Head of caudate nucleus (tissue), 42 donors: ENCODE measurements at places on chromosomes 11 and 22.

DNA sequence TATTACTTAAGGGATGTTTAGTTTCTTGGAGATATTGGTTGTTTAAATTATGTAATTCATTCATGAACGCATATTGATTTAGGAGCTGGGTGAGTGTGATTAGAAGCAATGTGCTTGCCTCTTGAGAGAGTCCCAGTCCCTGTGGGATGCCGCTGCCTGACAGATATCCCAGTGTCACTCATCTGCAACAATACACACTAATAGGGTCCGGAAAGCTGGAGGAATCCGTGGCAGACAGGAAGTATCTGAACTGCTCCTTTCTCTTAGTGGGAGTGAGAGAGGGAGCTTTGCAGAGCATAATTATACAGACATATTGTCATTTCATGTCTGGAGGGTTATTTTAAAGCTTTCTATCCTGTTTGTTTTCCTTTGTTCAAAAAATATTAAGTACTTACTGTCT is 17.4 kb downstream of the AMOTL1 start:
- DNase-seq: no peak

DNA sequence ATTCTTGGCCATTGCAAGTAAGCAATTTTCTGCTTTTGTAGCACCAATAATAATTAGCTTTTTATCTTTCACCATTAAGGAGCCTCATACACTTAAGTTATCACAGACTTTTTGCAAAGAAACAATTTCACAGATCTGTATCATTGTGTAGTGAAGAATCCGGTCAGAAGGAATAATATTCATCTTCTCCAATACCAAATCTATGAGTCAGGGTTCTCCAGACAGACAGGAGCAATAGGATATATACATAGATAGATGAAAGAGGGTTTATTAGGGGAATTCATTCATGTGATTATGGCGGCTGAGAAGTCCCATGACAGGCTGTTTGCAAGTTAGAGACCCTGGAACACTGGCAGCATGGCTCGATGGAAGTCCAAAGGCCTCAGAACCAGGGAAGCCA is 82.9 kb upstream of the UBASH3B start:
- DNase-seq: no peak

GRCh38 chr11:130163346-130164220 is 4.0 kb downstream of the ST14 start:
- no peak for DNase-seq

DNA sequence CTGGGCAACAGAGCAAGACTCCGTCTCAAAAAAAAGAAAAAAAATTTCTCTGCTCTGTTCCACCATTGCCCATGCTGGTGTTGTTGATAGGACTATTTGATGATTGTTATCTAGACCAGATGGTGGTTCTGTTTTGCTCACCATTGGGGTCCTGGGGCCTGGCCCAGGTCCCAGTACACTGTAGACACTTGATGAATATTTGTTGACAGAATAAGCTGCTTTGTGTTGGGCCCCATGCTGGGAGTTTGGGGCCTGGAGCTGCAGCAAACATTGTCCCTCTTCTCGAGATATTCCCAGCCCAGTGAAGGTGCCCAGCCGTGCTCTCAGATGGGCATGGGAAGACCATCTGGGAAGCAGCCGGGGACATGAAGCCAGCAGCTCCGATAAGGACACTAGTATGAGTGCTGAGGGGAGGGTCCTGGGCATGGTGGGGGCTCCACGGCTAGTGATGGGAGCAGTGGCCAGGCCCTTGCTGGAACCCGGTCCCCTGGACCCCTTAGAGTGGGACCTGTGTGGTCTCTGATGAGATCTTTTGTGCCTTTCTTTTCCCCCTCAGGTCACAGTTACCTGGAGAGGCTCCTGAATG is 13.6 kb downstream of the INCENP start:
- DNase-seq: no peak

- no peak for DNase-seq
Measured at GRCh38 chr11:69427337-69427736, 54.1 kb upstream of the LINC01488 start.

GRCh38 chr11:11978792-11979487 is 29.5 kb downstream of the DKK3 start:
- DNase-seq: peak; percentile 15

DNA sequence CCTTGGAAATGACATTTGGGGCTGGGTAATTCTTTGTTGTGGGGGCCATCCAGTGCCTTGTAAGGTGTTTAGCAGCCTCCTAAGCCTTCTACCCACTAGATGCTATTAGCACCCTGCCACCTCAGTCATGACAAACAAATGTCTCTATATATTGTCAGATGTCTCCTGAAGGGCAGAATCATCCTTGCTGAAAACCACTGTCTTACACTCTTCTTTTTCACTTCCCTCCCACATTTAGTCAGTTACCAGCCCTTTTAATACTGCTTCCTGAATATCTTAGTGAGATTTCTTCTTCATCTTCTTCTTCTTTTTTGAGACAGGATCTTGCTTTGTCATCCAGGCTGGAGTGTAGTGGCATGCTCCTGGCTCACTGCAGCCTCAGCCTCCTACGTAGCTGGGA is 33.1 kb downstream of the TNRC6B start:
- no peak for DNase-seq

- no peak for DNase-seq
Measured at GRCh38 chr11:501683-502287, 5.3 kb downstream of the RNH1 start.

DNA sequence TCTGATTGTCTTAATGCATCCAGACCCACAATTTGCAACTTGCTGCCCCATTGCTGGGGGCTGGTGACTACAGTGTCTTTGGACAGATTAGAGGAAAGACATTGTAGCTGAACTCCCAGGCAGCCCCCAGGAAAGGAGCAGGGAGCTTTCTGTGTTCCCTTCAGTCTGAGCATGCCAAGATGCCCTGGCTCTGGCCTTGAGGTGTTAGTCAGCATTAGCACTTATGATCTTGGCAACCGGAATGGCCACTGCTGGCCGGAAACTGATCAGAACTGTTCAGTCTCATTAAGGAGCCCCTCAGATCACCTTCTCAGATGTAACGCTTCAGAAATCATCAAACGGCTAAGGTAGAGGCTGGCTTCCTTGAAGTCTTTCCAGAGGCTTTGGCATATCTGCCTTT is 195.2 kb downstream of the NAV2 start:
- no peak for DNase-seq

- no peak for DNase-seq
Measured at GRCh38 chr22:27466778-27467438, 334.6 kb downstream of the MN1 start.

- peak; percentile 78 for DNase-seq
Measured at GRCh38 chr11:71432761-71433647, 15.2 kb downstream of the DHCR7 start.

DNA sequence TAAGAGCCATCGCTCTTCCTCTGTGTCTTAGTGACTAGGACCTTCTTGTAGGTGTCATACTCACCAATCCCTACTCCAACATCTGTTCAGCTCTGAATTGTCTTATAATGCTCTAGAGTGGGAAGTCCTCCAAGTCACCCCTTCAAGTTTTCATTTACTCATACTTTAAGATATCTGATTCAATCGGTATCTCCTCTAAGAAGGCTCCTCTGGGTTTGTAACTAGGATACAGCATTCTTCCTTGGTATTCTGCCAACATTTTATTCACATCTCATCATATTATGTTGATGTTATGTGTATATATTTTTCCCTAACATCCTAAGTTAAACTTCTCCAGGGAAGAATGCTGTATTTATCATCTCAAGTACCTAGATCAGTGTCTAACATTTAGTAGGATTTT is 662.1 kb downstream of the NTM start:
- no peak for DNase-seq

GRCh38 chr11:60957188-60957587 is 5.2 kb upstream of the SLC15A3 start:
- DNase-seq: no peak

GRCh38 chr11:11463405-11463804 is 110.4 kb upstream of the CSNK2A3 start:
- no peak for DNase-seq

- DNase-seq: no peak
Measured at GRCh38 chr11:130737041-130737830, 179.0 kb downstream of the SNX19 start.

GRCh38 chr11:71086687-71087258 is 165.6 kb downstream of the SHANK2 start:
- DNase-seq: peak; percentile 43

- DNase-seq: no peak
Measured at GRCh38 chr22:44225812-44226211, 45.1 kb downstream of the PARVG start.

DNA sequence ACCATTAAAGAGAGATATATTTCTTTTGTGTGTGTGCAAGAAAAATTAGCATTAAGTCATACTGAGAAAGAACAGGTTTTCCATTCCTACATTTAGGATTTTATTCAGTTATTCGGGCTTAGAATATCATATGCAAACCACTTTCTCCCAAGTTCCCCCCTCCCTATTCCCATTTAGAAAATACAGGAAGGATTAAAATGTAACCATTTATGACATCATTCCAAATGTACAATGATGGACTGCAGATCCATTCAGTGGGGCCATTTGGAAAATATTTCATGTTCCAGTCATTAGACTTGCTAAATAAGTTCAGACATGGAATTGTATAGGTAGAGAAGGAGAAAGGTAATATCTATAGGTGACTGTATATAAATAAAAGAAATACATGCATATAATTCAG is 228.6 kb upstream of the MPPED2 start:
- DNase-seq: no peak

DNA sequence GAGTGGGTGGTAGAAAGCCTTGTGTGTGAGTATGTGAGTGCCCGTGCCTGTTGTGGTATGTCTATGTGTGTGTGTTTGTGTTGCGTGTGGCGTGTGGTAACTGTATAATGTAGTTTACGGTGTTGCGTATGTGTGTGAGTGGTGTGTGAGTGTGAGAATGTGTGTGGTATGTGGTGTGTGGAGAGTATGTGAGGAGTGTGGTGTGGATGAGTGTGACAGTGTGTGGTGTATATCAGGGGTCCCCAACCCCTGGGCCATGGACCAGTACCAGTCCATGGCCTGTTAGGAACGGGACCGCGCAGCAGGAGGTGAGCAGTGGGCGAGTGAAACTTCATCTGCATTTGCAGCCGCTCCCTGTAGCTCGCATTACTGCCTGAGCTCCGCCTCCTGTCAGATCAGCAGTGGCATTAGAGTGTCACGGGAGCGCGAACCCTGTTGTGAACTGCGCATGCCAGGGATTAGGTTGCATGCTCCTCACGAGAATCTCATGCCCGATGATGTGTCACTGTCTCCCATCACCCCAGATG is 5.7 kb downstream of the UPK3A start:
- DNase-seq: peak; percentile 75

- peak; percentile 93 for DNase-seq
Measured at GRCh38 chr22:35350539-35351503, 30.1 kb upstream of the HMOX1 start.

DNA sequence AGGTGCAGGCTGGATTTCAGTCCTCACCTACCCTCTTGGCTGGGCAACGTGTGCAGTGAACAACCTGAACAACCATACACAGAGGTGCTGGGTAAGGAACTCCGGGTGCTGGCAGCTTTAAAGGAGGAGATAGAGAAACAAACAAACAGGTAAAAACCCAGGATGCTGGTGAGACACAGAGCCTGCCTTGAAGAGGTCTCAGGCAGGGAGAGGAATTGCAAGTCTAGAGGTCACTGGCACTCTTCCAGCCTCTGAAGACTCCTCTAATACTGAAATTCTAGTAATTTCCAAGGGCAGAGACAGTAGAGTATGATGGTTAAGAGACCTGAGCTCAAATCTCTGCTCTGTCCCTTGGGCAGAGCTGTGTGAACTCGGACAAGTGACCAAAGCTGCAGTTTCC is 192.5 kb downstream of the CEP164 start:
- DNase-seq: no peak

- DNase-seq: no peak
Measured at GRCh38 chr11:65811764-65812475, 21.8 kb upstream of the SNX32 start.

- DNase-seq: peak; percentile 66
Measured at GRCh38 chr11:71364176-71364671, 84.0 kb downstream of the DHCR7 start.

GRCh38 chr22:21845558-21846453 is 21.6 kb downstream of the MAPK1 start:
- no peak for DNase-seq

GRCh38 chr11:23569134-23569533 is 708.9 kb upstream of the CCDC179 start:
- no peak for DNase-seq

DNA sequence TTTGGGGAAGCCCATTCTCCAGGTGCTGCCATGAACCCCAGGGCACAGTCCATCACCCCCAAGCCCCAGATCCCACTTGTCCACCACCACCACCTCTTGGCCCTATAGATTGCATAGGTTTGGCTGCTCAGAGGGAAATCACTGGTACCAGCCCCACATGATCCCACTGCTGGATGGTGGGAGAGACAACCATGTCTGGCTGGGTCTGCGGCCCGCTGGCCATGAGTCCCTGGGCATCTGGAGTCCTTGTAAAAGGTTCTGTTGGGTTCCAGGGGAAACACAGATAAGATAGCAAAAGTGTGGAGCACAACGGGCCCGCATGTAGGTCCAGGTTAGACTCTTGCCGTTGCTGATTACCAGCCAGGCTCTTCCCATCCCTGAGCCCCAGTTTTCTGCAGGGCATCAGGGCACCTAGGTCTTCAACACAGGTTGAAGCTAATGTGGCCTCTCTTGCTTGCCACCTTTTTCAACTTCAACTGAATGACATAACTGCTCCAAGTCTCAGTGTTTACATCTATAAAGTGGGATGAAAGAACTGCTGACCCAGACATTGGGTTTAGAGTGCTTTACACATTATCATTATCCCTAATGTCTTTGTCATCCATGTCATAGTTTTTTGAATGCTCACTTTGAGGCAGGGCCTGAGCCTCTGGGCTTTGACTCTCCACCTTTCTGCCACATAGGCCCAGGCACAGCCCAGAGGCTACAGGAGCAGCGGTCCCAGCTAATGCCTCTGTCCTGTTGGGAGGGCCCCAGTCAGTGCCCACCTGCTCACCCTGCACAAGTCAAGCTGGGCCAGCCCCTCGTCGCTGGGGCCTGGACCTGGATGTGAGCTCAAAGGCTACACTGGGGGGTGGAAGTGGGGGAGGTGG is 1.0 kb upstream of the TANGO2 start:
- no peak for DNase-seq

DNA sequence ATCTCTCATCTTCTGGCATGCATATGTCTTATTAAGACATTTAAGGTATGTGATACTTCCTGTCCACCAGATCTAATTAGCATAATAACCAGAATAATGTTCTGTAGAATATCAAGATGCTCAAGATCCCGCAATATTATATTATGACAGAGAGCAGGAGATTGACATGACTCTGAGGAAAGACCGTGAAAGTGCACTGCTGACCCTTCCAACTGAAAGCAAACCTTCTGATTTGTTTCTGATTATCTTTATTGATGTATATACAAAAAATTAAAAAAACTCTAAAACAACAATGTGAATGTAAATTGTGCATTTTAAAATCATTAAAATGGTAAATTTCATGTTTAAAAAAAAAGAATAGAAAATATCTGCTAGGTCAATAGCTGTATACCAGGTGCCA is 184.4 kb upstream of the TMEM45B start:
- DNase-seq: no peak

DNA sequence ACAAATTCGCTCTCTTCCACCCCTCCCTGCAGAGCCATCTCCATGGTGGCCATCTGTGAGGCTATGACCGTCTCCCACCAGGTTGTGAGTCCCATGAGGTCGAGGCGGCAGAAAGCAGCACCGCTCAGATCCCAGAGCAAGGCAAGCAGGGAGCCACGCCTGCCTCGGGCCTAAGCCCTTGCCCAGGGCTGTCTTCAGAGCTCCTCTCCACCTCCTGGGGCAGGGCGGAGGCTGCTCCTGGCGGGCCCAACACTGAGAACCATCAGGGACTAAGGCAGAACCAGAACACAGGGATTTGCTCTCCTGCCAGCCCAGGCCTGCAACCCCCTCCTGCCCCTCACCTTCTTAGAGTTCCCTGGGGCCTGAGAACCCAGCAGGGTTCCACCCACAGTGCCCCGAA is 80.9 kb upstream of the WNT11 start:
- DNase-seq: no peak
